Mammary microvascular endothelial cell (primary cell): ENCODE measurements at places on chromosomes 2 and 18. TPM values are rescaled to one million over a fixed set of nuclear protein-coding genes. Genes with fewer than 3 reads are reported as not detected.

MC5R gene
- total RNA-seq, result not detected in 2 replicates

FEV gene
- total RNA-seq, result not detected in 2 replicates

ASIC4 gene
- total RNA-seq, result not detected in 2 replicates

SERPINB11 gene
- not detected in 2 replicates for total RNA-seq

KIF5C gene
- total RNA-seq, result 0.25 and 0.33 TPM in 2 replicates

RFX8 gene
- 0.44 and 2.3 TPM in 2 replicates for total RNA-seq

ERICH2 gene
- not detected in 2 replicates for total RNA-seq

ASB18 gene
- total RNA-seq, result not detected in 2 replicates

KCNE4 gene
- total RNA-seq, result 0.07 and 0.25 TPM in 2 replicates

SLC9A4 gene
- not detected in 2 replicates for total RNA-seq

IAH1 gene
- total RNA-seq, result 44.8 and 49.6 TPM in 2 replicates

SERPINB12 gene
- not detected in 2 replicates for total RNA-seq

HOXD13 gene
- not detected in 2 replicates for total RNA-seq

VSNL1 gene
- not detected in 2 replicates for total RNA-seq

GALNT5 gene
- total RNA-seq, result under 0.01 and 0.07 TPM in 2 replicates

CASP10 gene
- 28.2 and 34.0 TPM in 2 replicates for total RNA-seq

INPP5D gene
- 15.8 and 17.5 TPM in 2 replicates for total RNA-seq

AFTPH gene
- 15.1 and 15.8 TPM in 2 replicates for total RNA-seq

FLACC1 gene
- total RNA-seq, result 0.44 TPM in 1 of 2 replicates, not detected in the other

RAB27B gene
- total RNA-seq, result under 0.01 and 0.25 TPM in 2 replicates

OTOF gene
- 1.3 TPM in 2 replicates for total RNA-seq
